ENCODE measurements at places on chromosomes 16 and 17.

DNA sequence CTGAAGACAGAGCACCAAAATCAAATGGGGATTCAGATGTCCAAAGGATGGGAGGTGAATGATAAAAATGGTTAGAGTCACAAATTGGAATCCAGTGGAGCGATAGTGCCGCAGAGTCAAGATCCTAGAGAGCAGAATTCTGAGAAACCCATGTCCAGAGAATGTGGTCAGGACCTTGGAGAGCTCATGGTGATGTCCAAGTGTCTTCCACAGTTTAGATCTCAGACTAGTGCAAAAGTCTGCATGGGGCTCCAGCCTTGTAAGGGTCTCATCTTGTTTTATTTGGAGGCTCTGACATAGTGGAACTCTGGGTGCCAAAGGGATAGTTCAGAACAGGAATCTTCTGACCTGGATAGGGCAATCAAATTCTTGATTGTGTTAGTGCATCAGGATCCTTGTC, 245.9 kb upstream of the HSBP1 start:
- DNase-seq: no peak

DNA sequence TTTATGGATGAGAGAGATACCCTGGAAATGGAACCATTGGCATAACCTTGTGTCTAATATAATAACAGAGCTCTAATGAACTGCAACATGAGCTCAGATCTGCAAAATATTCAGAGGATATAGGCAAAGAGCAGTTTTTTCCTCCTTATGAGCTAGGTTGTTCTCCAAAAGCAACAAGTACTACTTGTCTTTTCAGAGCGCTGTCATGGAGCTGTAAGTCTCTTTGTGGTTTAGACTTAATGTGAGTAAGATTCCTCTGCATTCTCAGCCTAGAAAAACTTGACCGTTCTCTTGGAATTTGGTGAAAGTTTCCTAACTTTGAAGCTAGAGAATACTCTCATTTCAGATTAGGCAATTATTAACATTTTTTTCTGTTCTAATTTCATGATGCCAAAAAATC, 85.2 kb downstream of the FTO start:
- DNase-seq: no peak

- DNase-seq: no peak
Measured at GRCh38 chr17:69870751-69871199, 204.2 kb upstream of the KCNJ16 start.

DNA sequence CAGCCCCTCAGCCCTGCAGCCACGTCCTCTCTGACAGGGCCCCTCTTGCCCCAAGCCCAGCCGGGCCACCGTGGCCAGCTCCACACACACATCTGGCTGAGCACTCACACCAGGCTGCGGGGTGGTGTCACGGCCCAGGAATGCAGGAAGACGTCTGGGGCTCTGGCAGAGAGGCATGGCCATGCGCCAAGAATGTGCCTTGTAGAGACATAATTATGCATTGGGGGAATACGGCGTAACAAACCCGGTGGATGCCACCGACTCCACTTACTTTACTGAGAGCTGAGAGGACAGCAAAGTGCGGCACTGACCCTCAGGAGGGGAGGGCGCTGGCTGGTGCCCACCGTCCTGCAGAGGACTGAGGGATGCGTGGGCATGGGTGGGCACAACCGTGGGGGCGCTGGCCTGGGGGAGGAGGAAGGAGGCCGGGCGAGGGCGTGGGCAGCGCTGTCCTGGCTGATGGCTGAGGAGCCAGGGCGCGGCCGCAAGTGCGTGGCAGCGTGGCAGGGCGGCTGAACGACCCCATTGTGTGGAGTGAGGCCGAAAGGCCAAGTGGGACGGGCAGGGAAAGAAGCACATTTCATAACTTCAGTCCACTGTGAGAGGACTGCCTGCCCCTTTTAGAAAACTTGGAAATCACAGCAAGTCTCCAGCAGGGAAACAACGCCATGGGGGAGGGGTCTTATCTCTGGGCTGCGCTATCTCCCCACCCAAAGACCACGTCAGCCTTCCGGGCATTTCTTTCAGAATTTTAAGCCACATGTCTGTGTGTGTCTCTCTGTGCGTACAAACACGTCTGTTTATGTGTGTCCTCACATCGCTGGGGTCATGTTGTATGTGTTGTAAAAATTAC, 30.6 kb downstream of the METRNL start:
- no peak for DNase-seq

DNA sequence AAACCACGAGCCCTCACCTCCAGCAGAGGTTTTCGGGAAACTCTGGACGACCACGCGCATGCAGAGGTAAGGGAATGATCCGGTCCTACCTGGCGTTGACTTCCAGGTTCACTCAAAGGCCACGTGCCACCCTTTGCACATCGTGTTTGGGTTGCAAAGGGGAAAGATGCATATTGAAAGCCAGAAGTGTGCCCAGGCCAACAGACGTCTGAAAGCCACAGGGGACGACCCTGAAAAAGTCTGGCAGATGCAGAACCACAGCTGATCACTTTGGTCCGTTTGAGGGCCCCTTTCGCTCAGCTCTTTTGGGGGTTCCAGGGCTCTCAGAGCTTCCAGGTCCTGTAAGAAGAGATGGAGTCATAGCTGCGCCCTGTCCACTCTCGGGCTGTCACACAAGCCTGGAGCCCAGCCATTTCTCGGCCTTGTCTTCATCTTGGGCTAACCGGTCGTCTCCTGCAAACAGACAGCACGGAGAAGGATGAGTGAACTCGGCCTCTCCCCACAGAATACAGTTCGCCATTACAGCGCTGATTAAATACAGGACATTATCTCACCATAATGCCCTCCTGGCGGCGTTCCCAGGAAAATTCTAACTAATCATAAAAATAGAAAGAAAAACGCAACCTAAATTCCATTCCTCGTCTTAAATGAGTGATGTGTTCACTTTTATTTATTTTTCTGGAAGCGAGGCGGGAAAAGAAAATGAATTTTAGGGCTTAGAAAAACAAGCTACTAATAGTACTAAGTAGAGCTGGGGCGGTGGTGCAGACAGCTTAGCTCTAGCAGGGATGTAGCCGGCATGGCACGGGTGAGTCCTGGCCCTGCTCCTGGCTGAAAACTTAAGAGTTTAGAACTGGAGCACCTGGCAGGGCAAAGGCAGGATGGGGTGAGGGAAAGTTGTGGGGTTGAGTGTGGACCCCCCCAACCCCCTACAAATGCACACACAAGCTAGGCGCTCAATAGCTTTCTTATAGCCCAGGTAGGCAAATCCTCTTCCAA, 45.5 kb upstream of the ZFHX3 start:
- no peak for DNase-seq
